Caki2 (cell line): ENCODE measurements at places on chromosomes 16 and 17. TPM values are rescaled to one million over a fixed set of nuclear protein-coding genes. Genes with fewer than 3 reads are reported as not detected.

DNA sequence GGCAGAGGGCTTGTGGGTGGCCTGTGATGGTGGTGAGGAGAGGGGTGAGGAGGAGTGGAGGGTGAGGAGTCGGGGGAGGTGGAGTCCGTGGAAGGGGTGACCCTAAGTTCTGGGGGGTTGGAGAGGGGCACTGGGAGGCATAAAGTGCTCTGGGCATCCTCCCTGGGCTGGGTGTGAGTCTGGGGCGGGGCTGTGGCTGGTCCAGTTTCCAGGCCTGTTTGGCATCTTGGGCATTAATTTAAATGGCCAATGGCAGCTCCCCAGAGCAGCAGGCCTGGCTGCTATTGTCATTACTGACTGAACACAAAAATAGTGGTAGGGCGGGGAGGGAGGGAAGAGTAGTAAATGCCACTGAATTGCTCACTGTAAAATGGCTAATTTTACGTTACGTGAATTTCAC lies 7.7 kb upstream of the ARHGAP23 start:
- DNase-seq = no peak

DNA sequence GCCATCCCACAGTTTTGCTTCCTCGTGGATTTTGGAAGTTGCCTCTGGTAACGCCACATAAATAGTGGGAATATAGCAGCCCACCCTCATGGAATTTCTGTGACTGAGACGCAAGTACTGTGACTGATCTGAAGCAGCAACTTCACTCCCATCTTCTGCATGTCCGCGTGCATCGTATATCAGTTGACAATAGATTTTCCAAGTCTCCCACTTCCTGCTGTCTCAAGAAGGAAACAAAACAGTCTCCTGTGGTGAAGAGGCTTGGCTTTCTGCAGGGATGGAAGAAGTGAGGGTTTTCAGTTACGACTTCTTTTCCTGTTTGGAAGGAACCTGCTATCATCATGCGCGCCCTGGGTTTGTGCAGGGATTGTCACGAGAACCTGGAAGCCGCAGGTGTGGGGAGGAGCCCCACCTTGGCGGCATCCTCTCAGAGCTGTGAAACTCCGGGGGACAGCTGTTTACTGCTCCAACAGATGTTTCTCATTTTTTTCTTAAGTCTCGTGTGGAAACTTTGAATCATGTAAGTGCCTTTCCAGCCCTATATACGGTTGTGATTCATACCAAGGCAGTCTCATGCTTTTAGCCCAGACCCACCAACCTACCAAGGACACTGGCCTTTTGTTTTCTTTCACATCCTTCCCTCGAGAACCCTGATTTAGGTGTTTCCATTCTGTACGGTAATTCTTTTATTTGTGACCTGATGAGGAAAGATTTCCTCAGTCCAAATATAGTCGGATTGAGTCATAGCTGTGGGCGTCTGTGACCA lies 57.5 kb downstream of the WIPI1 start:
- DNase-seq = no peak

GRCh38 chr16:1075546-1075945 lies 3.0 kb downstream of the SSTR5 start:
- no peak for DNase-seq

DNA sequence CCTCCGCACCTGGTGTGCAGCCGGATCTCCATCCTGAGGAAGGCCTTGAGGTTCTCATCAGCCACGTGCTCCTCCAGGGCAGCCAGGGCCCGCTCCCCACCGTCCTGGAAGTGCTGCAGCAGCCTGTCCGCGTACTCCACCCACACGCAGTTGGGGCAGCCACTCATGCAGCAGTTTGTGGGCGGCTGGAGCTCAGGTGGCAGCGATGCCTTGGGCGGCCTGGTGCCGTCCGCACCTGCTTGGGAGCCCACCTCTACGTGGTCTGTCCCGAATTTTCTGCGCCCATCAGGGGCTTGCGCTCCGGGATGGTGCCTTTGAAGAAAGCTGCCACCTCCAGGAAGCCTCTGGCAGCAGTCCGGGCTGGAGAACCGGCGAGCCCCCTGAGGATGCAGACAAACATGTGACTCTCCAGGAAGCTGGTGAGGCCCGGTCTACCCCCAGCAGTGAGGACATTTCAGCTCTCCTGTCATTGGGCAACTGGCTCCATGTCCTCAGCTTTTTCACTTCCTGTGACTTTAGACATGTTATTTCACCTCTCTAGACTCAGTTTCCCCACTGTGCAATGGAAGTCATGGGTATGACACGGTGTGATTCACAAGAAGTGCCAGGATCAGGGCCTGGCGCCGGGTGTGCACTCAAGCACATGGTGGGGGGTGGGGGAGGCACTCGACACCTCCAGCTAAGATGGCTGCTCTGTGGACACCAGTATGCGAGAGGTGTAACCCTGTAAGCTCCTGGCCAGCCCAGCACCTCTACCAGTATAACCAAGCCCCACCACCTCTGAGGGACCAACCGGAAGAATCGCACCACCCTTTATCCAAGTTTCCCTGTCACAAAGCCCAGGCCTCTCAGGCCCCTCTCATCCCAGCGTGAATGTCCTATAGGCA lies 957 bp downstream of the OXLD1 start:
- peak; percentile 36 for DNase-seq

- peak; percentile 67 for DNase-seq
Measured at GRCh38 chr16:23254338-23254737, 47.8 kb upstream of the SCNN1B start.

DNA sequence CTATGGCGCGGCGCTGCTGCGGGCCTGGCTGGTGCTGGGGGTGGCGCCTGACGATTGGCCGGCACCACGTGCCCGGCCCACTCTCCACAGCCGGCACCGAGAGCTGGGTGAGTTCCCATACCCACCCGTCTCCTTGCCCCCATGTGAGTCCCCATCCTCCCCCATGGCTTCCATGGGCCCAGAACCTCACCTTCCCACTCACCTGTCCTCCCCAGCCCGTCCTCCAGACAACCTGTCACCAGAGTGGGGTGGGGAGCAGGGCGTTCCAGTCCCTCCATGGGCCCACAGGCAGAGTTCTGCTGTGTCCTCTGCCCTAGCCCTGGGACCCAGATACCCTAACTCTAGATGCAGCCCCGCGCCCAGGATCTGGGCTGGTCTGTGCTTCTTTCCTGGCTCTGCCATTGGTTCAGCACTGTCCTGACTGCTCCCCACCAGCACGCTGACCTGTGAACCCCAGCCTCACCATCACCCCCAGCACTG lies 5.5 kb downstream of the ARMC5 start:
- DNase-seq = no peak

DNA sequence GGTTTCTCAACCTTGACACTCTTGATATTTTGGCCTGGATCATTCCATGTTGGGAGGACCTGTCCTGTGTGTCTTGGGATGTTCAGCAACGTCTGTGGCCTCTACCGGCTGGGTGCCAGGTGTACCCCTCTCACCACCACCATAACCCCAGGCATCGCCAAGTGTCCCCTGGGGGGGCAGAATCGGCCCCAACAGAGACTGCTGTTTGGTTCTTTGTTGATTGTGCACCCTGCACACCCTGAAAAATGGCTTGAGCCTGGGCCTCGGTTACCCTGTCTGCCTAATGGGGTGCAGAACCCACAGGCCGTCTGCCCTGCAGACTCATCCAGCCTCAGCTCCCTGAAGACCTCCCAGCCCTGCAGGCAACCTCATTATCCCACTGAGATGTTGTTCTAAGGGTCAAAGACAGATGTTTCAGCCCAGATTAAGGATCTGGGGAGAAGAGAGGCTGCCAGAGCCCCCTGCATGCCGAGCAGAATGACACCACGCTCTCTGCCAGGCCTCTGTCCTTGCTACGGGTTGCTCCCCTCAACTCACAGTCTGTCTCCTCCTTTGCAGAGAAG lies 9.2 kb downstream of the CACNG1 start:
- DNase-seq = no peak

- no peak for DNase-seq
Measured at GRCh38 chr17:62882284-62882683, 74.2 kb upstream of the MARCHF10 start.

DNA sequence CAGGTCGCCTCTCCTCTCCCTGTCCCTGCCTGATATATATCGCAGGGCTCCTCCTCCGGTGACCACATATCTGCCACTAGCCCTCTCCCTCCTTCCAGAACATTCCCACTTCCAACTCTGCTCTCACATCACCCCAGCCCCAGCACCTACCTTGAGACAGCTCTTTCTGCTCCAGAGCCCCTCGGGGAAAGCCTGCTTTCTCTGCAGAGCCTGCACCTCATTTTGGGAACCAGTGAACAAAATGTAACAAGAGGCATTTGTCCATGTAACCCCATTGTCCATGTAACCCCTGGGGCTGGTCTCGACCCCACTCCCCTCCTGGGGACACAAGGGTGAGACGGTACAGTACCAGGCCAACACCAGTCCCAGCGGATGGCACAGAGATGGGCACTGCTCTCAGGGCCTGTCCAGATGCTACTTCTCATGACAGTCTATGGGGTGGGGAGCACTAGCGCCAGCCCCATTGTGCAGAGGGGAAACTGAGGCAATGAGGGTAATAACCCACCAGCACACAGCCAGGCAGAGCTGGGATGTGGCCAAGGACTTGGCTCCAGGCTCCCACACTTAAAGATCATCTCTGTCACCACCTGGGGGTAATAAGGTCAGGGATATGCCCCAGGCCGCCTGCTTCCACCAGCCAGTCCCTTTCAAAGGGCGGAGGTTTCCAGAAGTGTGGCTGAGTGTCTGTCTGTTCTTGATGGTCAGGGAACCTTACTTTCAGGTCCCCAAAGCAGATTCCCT lies 42.9 kb downstream of the TBC1D16 start:
- DNase-seq = no peak

The ERAL1 gene
- 53.5 and 59.9 TPM in 2 replicates for total RNA-seq

The CDH8 gene
- 9.1 TPM in 1 of 2 replicates, not detected in the other for total RNA-seq

The ZNF23 gene
- total RNA-seq = 4.8 and 12.2 TPM in 2 replicates

The KIF2B gene
- total RNA-seq = not detected in 2 replicates

The RPRML gene
- total RNA-seq = not detected in 2 replicates
